ENCODE measurements at places on chromosomes 3 and 15.

DNA sequence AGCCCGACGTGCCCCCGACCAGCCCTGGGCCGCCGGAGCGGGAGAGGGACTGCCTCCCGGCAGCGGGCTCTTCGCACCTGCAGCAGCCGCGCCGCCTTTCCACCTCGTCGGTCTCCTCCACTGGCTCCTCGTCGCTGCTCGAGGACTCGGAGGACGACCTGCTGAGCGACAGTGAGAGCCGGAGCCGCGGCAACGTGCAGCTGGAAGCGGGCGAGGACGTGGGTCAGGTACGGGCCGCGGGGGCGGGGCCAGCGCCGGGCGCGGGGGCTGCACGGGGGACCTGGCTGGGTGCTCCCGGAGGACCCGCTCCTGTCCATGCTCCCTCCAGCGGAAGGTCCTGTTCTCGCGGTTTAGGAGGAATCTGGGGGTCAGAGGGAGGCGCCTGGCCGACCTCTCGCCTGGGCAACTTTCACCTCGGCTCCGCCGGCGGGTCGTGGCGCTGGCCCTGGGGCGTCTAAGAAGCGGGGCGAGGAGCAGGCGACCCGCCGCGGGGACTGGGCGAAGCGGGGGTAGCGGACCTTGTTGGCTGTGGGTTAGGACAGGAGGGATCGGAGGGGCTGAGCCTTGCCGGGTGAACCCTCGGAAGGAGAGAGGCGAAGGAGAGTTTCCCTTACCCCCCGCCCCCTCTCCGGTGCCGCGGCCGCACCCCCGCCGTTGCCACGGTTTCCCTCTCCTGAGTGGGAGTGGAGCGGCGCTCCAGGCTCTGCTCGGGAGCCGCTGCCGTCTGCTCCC lies 682 bp downstream of the ITPKA start:
- peak; percentile 35 for DNase-seq

GRCh38 chr3:126551121-126551838 lies 7.5 kb downstream of the C3orf22 start:
- no peak for DNase-seq

DNA sequence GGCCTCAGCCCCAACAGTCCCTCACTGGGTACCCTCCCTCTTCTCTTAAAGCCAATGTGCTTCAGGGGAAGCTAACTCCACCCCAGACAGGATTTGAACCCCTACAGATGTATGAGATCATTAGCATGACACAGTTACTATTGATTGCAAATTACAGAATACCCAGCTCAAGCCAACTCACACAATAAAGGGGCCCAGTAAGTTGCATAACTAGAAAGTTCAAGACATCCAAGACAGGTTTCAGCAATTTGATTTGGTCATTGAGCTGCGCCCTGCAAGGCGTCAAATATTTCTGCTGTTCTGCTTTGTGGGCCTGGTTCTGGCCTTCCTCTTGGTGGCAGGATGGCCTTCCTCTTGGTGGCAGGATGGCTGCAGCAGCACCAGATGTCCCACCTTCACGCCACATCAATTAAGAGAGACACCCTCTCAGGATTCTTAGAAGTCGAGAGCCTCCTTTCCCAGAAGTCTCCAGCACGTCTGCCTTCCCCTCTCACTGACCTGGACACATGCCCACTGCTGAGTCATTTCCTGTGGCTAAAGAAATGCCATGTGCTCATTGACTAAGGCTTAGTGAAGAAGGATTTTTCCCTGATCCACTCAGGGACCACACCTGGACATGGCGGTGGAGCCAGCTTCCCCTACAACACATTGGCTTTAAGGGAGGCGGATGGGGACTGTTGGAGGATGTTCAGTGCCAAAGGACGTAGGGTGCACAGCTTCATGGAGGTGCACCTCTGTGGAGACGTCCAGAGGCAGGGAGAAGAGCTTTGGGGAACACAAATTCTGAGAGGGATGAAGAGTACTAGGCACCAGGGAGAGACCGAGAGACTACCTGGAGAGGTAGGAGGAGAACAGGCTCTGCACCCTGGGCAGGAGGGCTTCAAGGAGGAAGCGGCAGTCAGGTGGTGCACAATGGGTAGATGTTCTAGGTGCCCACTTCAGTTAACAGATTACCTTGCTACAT lies 49.1 kb downstream of the DNASE1L3 start:
- DNase-seq: no peak

DNA sequence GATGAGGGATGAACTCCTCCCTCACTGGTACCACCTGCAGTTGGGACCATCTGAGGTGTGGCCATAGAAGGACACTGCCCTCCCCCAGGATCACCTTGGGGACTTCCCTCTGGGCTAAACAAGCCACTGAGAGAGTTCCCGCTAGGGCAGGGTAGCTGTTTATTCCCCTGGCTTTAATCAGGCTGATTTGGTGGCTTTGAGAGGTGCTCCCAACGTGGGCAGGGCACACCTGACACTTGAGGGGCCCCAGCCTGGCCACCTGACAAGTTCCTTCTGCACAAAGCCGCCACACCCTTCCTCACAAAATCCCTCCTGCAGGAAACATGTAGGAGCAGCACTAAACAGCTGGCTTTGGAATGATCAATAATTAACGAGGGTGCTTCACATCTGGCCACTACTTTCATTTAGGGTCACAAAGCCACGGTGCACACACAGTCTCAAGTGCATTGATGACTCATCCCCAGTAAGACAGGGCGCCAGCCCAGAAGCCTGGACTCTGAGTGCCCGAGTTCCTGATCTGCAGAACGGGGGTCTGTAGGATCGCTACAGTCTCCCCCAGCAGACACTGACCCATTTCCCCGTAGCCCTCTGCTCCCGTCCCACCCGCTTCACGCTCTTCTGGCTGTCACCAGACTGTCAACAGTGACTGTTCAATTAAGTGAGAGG lies 75.1 kb downstream of the ATP10A start:
- no peak for DNase-seq

- DNase-seq: no peak
Measured at GRCh38 chr15:42037656-42038055, 16.8 kb upstream of the PLA2G4E start.

All from stimulated activated CD4-positive, alpha-beta T cell treated with anti-CD3 and anti-CD28 coated beads, Interleukin-12 subunit alpha, Interleukin-12 subunit beta, amount 100 ng/mL, for 4 hours (primary cell).